ENCODE measurements at places on chromosomes 2 and 18.

DNA sequence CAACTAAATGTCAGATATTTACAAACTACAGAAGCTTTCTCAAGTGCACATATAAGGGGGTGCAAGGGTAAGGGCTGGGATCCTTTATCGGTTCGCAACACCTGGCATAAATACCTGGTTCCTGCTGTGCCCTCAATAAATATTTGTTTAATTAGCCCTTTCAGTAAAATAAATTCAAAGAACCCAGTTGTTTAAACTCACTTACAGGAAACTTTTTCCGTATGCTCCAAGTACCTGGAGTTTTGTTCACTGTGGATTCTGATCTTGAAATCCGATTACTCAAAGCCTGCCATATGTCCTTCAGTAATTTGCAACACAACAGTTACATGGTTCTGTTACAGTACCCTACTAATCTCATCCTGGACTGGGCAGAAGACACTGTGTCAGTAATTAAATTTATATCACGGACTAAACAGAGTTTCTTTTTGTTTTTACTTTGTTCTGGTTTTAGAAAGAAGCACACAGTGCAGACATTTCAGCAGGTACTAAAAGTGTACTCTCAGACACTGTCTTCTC is 36.9 kb downstream of the TBC1D8 start:
- DNase-seq: no peak

GRCh38 chr2:239160226-239161143 is 240.3 kb downstream of the HDAC4 start:
- DNase-seq: no peak

- no peak for DNase-seq
These were observed 24.3 kb upstream of the PSME4 start for GRCh38 chr2:53994818-53995808.

DNA sequence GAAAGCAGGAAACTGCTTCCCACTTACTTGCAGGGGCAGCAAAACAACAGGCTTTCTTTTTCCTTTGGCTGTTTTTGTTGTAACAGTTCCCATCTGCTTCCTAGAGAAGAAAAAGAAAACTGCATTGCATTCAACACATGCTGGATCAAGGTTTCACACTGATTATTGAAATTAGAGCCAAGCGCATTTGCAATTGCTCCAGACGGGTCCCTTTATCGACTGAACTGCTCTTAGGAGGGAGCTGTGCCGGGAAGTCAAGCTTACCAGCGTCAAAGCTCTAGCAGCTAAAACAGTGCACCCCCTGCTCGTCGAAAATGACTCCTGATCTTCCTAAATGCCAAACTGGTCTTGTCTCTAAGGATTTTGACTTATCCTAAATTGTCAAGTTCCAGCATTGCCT is 164.0 kb upstream of the SESTD1 start:
- DNase-seq: no peak

- no peak for DNase-seq
These were observed 8.2 kb upstream of the CCDC74A start for GRCh38 chr2:131519466-131519865.

DNA sequence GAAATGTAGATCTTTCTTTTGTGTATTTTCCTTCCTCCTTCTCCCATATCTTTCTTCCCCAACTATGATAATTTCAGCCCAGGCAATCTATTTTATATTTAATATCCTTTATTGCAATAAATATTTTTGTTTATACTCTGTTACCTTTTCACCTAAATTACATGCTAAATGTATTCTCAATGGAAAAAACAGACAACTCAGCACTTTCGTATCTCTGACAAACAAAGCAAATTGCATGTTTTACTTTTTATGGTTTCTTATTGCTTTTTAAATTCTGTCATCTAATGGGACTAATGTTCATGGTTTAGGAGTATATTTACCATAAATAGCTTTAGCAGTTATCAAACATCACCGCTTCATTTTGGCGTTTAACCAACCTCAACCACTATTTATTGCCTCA is 74.0 kb downstream of the LRP1B start:
- DNase-seq: no peak

- no peak for DNase-seq
These were observed 53.1 kb upstream of the ATP5MC3 start for GRCh38 chr2:175234650-175235049.

DNA sequence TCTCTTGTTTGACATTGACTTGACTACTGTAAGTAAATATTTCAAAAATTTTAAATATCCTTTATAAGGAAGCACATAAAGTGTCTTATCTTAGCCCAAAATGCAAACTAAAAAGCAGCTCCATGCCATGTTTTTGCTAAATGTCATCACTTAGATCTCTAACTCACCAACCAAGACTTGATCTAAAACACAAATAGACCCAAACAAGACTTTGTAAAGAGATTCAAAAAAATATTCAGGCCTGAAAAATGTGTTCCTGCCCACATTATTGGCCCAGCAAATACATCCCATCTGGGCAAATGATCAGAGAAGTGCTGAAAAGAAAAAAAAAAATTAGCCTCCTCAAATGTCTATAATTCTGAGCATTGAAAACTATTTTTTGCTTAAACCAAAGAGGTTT is 187.6 kb downstream of the MREG start:
- no peak for DNase-seq

- no peak for DNase-seq
These were observed 971.1 kb upstream of the ACVR2A start for GRCh38 chr2:146873646-146874259.

DNA sequence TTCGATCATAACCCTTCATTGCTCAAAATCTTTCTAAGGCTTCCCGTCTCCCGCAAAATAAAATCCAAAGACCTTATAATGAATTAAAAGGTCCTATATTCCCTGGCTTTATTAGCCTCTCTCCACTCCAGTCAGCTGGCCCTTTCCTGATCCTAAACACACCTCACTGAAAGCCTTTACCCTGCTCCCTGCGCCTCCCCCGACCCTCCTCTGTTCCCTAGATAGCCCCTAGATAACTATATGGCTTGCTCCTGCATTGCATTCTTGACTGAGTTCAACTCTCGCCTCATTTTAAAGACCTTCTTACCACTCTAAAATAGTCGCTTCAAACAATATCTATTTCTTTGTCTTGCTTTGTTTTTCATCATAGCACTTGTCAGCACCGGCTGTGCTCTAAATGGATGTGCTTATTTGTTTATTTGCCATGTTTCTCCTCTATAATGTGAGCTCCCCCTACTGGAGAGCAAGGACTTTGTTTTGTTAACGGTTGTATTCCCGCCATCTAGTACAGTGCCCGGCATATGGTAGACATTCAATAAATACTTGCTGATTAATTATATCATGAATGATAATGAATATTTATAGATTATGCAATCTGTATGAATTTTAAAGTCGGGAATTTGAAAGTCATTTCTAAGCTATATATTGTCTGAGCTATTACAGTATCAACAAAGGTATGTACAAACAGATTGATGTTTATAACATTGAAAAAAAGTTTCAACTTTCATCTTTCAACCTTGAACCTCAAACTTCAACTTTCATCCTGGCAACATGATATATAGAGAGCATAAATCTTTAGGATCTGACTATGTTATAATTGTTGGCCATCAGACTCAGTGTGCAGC is 32.4 kb upstream of the VIT start:
- DNase-seq: peak; percentile 27
